ENCODE measurements at places on chromosomes 5 and 9.

- DNase-seq, result no peak
Measured at GRCh38 chr5:39525271-39525670, 100.5 kb upstream of the DAB2 start.

DNA sequence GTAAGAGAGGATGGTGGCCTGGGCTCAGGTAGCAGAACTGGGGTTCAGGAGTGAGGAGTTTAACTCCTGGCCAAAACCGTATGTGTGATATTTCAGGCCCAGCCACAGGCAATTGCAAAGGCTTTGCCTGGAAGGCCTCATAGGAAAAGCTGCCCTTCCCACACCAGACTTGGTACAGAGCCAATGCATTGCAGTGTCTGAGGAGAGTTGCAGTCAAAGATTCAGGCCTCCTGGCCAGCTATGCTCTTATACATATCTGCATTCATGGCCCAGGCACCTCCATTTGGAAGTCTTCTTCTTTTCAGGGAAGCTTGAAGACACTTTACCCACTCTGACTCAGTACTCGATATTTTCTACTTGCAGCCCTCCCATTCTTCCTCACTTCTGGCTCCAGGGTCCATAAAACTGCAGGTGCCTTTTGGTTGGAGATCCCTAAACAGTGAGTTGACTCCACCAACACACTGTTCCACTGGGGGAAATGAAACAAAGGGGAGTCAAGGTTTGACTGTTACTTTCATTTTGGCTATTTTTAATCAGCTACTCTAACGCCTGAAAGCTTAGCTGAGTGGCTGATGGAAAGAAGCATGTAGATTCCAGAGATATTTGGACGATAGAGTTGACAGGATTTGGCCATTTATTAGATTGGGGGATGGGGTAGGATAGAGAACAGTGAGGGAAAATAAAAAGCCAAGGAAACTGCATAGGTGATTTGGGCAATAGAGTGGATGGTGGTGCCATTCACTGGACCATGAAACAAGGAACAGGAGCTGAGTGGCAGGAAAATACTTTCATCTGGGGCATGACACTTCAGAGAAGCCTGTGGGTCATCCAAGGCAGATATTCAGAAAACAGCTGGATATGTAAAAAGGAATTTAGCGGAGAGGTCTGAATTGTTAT is 30.6 kb upstream of the IL33 start:
- no peak for DNase-seq

DNA sequence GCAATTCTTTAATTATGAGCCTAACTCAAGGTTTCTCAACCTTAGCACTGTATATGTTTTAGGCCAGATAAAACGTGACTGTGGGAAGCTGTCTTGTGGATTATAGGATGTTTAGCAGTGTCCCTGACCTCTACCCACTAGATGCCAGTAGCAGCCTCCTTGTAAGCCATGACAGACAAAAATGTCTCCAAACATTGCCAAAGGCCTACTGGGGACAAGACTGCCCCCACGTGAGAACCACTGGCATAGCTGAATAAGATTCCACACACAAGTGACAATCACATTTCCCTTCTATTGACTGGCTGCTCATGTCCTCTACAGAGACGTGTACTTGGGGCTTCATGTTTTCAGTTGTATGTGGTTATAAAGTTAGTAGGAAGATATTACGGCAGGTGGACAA is 55.4 kb downstream of the GOLM1 start:
- DNase-seq, result no peak

DNA sequence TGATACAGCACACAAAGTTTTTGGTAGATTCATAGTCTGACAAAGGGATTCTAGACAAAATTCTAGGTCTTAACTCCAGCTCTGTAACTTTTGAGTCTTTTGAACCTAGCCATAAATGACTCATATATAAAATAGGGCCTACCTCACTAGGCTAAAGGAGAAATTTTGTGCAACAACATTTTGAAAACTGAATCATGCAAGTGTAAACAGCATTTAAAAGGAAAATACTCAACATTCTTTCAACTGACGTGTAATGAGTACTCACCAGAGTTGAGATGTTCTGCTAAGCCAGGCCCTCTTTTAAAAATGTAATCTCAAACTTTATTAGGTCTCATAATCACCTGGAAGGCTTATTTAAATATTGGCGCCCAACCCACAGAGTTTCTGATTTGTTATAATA is 113.2 kb downstream of the STK32A start:
- DNase-seq, result no peak

DNA sequence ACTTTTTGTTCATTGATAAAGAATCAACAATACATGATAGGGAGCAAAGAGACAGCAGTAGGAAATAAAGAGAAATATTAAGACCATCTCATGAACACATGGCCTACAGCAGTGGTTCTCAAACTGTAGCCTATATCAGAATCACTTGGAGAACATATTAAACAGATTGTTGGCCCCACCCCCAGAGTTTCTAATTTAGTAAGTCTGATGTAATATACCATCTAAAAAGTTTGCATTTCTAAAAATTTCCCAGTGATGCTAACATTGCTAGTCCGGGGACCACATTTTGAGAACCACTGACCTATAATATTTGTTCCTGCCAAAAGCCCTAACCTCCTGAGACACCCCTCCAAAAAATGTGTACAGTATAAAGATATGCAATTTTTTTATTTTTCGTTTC is 306.2 kb upstream of the NREP start:
- no peak for DNase-seq

GRCh38 chr9:37155601-37156000 is 35.2 kb downstream of the ZCCHC7 start:
- DNase-seq, result no peak

- DNase-seq, result no peak
Measured at GRCh38 chr5:120507800-120508463, 43.8 kb downstream of the PRR16 start.

DNA sequence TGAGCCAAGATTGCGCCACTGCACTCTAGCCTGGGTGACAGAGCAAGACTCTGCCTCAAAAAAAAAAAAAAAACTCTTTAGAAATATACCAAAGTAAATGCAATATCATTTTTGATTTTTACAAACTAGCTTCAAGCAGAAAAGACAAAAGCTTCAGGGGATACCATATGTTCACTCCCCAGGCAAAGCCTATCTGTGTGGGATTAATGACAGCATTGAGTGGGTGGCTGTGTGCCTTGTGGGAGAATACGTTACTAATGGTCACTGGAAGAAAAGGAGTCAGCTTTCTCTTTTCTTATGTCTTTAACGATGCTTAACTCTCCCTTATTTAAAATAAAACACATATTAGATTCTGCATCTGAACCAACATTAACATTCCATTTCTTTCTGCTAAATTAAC is 1.9 kb downstream of the PCA3 start:
- DNase-seq, result no peak

- DNase-seq, result no peak
Measured at GRCh38 chr5:33328818-33329217, 111.9 kb upstream of the TARS1 start.

- no peak for DNase-seq
Measured at GRCh38 chr5:137828180-137828579, 39.5 kb upstream of the MYOT start.

DNA sequence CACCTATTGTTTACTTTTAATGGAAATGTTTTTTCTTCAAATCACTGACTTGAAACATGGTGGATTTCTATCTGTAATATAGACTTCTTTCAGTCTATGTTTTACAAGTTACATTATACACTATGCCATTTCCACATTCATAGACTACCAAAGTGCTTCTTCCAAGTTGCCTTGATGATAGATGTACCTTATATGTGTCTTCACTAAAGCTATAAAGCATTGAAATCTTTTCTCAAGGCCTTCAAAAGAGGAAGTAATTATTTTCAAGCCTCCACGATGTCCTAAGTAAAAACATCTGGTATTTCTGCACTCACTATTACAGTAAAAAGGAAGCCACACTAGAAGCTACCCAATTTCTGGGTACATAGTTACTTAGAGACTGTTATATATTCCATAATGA is 113.3 kb downstream of the FGF10 start:
- DNase-seq, result no peak

GRCh38 chr5:82396871-82397514 is 118.8 kb upstream of the RPS23 start:
- DNase-seq, result no peak

DNA sequence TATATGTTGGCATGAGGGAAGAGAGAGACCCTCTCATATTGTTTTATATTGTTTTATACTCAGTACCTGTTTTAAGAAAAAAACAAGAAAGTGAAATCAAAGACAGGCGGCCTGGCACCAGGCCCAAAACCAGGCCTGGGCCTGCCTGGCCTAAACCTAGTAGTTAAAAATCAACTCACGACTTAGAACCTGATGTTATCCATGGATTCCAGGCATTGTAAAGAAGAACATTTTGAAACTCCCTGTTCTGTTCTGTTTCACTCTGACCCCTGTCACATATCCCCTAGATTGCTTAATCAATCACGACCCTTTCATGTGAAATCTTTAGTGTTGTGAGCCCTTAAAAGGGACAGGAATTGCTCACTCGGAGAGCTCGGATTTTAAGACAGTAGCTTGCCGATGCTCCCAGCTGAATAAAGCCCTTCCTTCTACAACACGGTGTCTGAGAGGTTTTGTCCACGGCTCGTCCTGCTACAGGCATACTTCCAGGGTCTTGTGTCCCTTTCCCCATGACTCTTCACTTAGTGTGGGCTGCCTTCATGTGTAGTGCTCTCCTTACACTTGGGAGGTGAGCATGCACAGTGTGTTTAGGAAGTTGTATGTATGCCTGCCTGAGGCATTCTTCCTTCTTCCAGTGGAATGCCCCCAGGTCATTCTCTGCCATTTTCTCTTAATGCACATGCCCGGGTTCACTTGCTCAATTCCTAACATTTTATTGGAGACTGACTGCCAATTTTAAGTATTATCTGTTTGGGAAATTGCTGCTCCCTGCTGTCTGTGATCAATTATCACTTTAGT is 17.8 kb downstream of the TBCA start:
- DNase-seq, result no peak

DNA sequence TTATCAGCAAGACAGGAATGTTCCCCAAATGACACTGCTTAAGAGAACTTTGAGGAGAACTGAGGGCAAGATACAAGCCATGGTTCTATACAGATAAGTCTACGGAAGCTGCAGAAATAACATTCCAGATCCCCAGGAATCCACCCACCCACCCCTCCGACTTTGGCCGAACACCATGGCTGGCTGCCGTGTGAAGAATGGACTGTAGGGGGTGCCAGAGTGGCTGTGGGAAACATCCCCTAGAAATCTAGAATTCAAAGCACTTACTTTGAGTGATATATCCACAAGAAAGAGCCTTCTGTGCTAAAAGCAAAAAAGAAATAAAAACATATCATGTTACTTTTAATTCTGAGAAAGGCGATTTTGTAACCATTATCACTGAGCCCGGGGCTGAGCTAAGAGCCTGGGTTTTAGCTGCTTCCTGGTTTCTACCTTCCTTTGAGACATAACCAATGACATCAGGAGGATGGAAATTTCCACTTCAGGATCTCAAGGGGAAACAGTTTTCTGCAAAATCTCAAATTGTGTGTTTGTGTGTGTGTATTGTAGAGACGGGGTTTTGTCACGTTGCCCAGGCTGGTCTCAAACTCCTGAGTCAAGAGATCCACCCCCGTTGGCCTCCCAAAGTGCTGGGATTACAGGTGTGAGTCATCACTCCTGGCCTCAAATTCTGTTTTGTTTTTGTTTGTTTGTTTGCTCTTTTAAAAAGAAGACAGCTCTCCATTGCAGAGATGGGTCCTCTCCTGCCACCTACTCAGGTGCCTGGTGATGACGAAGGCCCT is 36.4 kb downstream of the GGTA1 start:
- DNase-seq, result peak; percentile 51

- no peak for DNase-seq
Measured at GRCh38 chr5:135743705-135744411, 90.6 kb upstream of the SLC25A48 start.

DNA sequence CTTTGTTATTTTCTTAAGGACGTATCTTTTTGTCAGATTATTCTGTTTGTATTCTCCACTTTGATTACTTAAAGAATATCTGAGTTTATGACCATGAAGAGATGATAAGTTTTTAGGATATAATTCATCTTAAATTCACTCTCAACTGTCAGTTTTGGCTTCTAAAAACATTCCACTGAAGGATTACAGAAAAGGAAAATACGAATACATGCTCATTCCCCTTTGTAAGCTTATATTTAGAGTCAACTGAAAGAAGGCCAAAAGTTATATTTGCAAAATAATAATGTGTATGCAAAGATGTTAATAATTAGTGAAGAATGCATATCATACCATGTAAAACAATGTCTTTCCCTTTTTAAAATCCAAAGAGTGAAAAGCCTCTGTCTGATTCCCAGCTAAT is 52.5 kb downstream of the ZNF474 start:
- no peak for DNase-seq

DNA sequence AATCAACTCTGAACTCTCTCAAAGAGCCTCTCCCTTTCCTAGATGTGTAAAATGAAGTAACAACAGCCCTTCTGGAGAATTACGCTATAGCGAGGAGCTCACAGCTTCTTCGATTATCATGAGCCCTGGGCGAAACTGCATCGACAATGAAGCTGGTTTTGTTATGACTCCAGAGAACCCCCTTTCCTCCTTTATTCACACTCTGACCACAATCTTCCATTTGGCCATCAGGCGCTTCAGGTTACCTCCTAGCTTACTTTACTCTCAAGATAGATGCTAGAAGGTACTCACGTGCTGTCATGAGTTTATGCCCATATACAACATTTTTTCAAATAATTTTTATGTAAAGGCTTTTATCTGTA is 362.7 kb upstream of the RFX3 start:
- no peak for DNase-seq

GRCh38 chr5:24539613-24540012 is 105.2 kb downstream of the CDH10 start:
- DNase-seq, result no peak

DNA sequence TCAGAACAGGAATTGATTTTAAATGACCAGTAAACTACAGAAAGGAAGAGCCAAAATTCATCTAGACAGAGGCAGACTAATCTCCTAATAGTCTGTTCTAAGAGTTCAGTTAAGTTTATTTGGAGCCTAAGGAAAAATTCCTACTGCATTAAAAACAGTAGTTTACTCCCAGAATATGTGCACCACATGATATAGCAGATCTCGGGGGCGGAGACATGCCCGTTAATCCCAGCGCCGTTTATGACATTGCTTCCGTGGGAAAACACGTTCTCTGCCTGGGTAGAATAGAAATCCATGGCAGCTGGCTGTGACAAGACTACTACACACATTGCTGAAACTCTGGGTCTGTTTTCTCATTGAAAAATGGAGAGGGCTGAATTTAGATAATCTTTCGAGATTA is 11.4 kb downstream of the HABP4 start:
- no peak for DNase-seq

DNA sequence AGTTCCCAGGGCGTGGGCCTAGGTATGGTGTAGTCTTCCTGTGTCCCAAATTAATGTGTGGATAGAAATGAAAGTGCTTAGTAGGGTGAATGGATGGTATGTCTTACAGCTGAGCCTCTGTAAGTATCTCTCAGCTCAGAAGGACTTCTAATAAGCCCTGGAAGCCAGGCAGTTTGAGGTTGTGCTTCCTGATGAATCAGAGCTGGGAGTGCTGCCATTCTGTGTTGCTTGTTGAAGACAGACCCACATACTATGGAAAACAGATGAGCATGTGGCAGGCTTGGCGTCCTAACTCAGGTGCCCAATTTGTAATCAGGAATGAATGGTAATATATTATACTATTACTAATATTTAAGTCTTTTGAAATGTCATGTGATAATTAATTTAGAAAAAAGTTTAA is 69.8 kb downstream of the CMYA5 start:
- DNase-seq, result no peak

- no peak for DNase-seq
Measured at GRCh38 chr5:17304282-17304681, 86.9 kb downstream of the BASP1 start.

All from liver (tissue), 10 donors.